Transverse colon (tissue), 4 donors: ENCODE measurements at places on chromosomes 16 and 17. TPM values are rescaled to one million over a fixed set of nuclear protein-coding genes. Genes with fewer than 3 reads are reported as not detected.

DNA sequence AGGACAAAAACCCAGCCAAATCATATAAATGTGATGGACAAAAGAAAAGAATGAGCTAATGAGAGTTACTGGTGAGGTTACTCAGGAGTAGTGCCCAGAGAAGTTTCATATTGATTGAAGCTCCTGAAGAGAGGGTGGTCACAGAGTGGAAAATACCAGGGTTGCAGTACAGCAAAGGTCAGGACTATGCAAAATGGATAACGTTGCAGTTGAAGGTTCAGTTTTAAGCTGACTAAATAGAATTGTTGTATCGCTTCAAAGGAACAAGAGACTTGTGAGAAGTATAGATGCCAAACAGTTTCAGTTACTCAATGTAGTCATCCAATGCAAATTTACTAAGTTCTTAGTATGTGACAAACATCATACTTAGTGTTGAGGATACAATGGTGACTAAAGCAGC is 47.1 kb downstream of the ABCA8 start:
- no peak overlapping the region for H3K4me3 ChIP-seq
- H3K36me3 ChIP-seq, result no peaks in the 10 kb centered on the region
- DNase-seq, result no peak
- H3K27ac ChIP-seq, result peak overlapping the region; percentile 45

The DNAI2 gene
- total RNA-seq, result not detected

GRCh38 chr17:55056526-55056925 is 88.0 kb downstream of the STXBP4 start:
- no peak for DNase-seq
- peaks cover 12% of the 10 kb centered on the region for H3K4me1 ChIP-seq

The SCN4A gene
- 0.14 TPM for total RNA-seq

GRCh38 chr17:20952183-20952582 is 90.6 kb downstream of the USP22 start:
- H3K27ac ChIP-seq, result no peak overlapping the region
- H3K27me3 ChIP-seq, result no peaks in the 10 kb centered on the region

The TMC7 gene
- total RNA-seq, result 7.1 TPM
